ENCODE measurements at places on chromosomes 1 and 21.

DNA sequence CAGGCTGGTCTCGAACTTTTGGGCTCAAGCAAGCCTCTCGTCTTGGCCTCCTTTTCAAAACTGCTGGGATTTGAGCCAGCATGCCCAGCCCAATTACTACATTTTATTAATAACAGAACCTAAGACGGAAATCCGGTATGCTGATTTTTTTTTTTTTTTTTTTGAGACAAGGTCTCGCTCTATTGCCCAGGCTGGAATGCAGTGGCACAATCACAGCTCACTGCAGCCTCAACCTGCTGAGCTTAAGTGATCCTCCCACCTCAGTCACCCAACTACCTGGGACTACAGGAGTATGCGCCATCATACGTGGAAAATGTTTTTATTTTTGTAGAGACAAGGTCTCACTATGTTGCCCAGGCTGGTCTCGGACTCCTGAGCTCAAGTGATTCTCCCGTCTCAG is 20.2 kb downstream of the ACBD3 start:
- no peak for DNase-seq

DNA sequence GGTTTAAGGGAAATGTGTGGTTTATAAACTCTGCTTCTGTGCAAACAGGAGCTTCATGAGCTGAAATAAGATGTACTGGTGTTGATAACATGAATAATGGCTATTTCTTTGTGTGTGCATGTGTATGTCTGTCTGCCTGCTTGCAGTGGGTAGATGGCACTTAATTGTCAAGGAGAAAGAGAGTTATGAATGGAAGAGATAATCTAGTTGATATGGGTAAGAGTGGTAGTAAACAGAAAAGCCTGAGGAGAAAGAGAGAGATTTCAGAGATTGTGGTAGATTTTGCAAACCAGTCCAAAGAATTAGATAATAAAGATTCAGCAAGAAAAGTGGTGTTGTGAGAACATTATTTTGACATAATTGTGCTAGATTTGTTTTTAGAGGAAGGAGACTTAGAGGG is 7.7 kb downstream of the SUCO start:
- no peak for DNase-seq

DNA sequence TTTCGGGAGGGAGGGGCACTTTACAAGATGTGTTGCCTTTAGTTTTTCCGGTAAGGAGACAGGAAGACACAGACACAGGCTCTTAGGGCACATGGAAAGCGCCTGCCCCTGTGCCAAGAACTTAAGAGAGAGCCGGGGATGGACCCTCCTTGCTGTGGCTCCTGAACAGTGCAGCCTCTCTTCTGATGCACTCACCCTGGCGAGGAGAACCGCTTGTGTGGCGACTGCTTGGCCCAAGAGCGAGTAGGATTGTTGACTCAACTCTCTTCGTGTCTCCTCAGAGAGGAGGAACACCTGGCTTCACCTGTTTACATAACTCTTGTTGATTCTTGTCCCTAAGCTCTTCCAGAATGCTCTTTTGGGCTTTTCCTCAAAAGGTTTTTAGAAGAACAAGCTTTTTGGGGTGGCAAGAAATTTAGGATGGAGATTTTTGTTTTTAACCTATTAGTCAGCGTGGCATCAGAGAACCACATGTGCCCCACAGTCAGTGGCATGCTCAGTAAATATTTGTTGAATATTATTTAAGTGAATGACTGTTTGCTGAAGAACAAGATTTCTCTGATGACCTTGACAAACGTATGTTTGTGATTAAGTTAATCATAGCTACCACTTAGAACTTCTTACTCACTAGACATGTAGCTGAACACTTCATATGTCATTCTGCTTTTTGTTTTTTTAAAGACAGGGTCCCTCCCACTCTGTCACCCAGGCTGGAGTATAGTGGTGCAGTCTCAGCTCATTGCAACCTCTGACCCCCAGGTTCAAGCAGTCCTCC is 60.6 kb downstream of the NFIA start:
- no peak for DNase-seq

- DNase-seq: no peak
Observed at GRCh38 chr1:55259911-55260609, 44.9 kb upstream of the USP24 start.
